ENCODE measurements at places on chromosomes 12 and 14.
A peak's percentile ranks its signal among the peaks of the same experiment; 100 is the strongest.

GRCh38 chr14:66389481-66389880, 96.7 kb upstream of the CCDC196 start:
- DNase-seq: no peak

- DNase-seq: no peak
Observed at GRCh38 chr12:85468356-85469157, 188.5 kb downstream of the ALX1 start.

- DNase-seq: no peak
Observed at GRCh38 chr12:1843641-1844005, 23.3 kb downstream of the LRTM2 start.

DNA sequence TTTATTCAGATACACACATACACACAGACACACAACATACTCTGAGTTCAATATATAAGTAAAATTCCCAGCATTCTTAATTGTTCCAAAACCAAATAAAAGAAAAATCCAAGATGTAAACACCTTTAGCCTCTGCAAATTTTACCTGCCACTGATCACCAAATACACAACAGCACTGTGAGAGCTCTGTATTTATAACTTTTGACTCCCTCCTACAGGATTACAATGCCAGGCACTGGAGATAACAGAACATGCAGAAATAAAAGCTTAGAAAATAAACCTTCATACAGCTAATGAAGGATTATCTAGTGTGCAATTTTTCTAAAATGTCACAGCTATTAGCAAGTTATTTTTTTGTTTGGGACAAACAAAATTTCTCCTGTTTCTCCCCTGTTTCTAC, 85.0 kb downstream of the TAOK3 start:
- no peak for DNase-seq

DNA sequence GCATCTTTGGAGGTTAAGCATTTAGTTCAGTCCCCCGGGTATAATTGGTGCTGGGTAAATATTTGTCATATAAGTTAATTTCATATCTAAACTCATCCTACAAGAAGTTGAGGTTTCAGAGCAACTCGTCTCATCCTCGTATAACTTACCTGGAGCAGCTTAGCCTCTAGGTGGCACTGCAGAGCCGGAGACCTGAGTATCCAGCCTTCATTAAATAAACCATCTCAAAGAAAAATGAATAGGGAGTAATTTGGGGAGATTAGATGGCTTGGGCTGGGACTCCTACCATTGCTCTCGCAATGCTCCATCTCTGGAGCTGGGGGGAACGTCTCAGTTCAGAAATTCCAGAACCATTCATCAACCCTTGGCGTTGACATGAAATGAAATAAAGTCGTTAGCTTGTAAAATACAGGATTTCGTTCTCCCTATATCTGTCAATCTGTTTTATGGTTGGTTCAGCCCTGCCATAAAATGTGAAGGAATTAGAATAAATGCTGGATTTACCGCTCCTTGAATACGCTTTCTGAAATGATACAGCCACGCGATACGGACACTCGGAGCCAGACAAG, 122.9 kb upstream of the TMEM132D start:
- DNase-seq: no peak

DNA sequence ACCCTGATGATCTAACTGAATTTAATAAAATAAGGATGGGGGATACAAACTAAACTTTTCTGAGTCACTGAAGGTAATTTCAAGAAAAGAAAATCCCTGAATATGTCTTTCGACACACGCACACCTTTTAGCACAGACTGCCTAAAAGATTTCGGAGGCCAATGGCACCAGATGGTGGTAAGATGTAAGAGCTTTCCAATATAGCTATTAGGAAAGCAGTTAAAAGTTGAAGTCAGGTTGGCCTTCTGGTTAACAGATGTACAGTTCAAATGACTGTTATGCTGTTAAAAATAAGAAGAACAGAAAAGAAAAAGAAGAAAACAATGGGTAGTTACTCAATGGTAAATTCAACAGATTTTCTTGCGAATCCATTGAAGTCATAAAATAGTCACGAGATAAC, 80.7 kb upstream of the KRR1 start:
- DNase-seq: no peak

DNA sequence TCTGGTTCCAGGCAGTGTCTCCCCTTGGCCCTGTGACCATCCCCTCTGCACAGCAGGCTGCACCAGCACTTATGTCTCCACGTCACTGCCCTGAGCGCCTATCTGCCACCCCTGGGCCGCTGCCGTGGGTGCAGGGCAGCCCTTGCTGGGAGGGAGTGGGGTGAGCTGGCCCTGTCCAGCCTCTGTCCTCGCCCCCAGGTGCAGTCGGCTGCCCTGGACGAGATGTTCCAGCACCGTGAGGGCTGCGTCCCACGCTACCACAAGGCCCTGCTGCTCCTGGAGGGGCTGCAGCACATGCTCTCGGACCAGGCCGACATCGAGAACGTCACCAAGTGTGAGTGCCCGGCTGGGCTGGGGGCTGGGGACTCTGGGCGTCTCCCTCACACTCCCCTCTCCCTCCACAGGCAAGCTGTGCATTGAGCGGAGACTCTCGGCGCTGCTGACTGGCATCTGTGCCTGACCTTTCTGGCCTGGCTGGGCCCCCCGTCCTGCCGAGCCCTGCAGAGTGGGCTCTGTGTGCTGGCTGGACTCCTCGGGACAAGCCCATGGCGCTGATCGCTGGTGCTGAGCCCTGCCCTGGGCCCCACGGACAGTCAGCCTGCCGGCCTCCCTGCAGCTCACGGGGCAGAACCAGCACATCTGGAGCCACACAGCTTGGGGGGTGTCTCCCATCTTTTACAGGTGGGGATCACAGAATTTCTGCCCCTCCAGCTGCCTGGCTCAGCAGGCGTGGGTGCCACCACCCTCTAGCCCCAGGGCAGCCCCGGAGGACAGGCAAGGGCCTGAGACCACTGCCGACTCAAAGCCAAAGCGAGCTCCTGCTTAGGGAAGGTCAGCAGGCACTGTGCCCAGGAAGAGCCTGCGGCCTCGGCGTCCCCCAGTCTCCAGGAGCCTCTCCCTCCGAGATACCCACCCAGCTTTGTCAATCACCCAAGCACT, 7.9 kb upstream of the PUS1 start:
- DNase-seq: no peak

DNA sequence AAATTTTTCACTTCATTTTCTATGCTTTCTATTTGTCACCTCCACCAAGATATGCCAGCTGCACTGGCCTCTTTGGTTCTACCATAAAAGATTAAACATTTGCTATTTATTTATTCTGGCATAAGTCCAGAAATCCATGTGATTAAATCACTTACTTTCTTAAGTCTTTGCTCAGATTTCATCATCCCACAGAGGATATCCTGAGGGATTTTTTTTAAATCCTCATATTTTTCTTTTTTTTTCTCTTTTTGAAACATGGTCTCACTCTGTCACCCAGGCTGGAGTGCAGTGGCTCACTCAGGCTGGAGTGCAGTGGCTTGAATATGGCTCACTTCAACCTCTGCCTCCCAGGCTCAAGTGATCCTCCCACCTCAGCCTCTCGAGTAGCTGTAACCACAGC, 645.4 kb upstream of the ATXN7L3B start:
- DNase-seq: no peak

DNA sequence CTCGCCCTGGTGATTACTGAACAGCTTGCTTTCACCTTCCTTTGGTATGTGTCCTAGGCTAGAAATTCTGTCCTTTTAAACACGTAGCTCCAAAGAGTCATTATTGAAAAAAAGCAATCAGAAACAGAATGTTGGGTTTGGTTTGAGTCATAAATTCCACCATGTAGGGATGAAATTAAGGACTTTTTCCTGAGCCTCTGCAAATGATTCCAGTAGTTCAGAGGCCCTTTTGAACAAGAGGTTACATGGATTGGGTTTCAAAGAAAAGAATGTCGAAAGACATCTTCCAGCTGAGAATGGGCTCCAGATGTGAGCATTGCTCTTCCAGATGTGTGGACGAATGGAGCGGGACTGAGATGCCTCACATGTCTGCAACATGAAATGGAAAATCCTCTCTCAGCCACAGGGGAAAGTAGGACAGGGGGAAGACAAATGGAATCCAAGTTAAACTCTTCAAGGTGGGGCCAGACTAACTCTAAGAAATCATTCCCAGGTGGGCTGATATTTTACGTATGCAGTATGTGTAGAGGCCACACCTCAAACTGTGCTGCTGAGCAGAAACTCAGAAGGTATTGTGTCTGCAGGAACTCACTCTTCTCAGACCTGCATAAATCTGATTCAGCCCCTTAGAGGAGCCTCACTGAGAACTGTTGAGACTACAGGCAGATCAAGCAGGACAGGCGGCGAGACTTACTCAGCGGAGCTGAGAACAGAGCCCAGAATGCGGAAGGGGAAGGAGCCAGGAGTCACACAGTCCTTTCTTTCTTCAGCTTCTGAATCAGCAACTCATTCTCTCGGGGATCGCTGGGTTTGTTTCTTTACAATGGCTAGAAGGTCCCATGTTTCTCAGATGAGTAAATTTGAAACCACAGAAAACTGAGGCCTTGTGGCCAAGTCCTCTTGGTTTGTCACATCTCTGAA, 23.3 kb upstream of the EMP1 start:
- peak; percentile 66 for DNase-seq

DNA sequence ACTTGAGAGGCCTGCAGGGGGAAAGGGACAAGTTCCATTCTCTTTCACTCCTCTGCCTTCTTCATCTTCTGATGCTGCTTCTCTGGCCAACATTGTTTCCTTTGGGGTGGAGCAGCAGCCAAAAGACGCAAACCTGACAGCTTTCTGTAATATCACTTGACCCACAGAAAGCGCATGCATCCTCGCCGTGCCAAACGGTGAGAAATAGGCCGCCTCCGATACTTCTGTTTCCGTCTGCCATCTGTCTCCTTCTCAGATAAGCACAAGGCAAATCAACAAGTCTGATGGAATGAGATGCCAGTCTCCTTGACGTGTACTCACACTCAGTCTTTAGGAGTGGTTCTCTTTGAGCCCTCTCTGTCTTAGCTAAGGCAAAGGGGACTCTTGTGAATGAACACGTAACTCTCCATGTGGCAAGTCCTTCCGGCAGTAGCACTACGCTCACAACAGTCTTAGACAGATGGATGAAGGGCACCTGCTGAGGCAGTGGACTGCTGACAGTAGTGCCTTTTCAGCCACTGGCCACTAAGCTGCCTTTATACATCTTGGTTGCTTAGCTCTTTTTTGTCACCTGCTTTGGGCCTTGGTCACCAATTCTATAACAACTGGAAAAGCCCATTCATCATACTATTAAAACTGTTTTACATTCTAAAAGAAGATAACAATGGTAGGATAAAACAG, 214.1 kb downstream of the FBXL14 start:
- no peak for DNase-seq

DNA sequence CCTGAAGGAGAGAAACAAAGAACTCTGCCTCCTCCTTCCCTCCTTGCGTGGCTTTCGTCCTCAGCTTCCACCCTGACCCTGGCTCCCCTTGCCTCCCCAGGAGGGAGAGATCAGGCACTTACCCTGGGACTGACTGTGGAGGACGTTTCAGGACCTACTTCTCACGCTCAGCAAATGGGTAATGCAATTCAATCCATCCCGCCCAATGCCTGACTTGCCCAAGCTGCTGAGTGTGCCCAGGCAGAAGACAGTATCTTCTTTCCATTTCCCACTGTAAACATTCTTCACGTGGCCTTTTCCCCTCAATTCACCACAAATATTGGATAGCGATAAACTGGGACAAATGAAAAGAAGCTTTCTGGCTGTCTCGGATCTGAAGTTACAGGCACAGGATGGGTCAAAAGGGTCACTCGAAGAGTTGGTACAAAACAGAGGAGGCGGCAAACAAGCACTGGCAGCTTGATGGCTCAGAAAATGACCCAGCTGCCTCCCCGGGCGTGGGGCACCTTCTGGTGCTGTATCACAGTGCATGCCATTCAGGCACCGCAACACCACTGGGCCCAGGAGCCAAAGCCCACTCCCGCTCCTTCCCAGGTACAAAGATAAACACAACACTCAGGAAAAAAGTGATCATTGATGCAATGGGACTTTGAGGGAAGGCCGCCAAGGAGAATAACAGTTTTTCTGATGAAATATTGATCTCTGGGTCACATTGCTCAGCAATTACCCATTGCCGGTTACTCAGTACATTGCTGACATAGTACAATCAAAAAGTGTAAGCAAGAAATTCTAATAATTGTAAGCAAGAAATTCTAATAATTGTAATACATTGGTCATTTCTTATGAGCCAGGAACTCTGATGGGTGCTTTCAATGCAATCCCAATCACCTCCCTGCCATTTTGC, 65.8 kb downstream of the TRIM9 start:
- no peak for DNase-seq

Data from psoas muscle (tissue), 8 donors.